Activated CD4-positive, alpha-beta T cell treated with anti-CD3 and anti-CD28 coated beads, Interleukin-2, amount 50 U/mL, for 24 hours (primary cell): ENCODE measurements at places on chromosomes 11 and 22.

DNA sequence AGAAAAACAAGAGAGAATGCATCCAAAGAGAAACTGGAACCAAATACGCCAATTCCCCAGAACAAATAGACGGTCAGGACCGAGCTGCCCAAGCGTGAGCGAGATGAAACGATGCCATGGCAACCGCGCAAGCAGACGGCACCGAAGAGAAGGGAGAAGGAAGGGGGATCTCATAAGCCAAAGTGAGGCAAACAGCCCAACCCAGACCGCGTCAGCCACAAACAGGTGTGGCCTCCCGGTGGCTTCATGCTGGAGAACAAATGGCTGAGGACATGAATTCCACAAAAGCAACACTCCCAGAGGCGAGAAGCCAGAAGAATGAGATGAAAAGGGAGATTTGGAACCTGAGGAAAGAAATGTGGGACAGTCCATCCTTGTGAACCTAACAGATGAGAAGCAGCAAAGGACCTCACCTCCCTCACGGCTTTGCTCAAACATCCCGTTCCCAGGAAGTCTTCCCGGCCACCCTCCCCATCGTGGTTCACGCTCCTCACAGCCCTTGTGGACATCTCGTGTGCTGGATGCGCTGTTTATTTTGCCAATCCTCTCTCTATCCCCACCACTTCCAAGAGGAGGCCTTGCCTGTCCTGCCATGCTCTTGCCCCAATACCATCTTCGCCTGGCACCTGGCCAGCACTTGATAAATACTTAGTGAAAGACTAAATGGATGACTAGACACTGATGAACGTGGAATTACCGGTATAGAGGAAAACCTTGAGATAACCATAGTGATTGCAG lies 89.1 kb upstream of the RTL6 start:
- DNase-seq = no peak

DNA sequence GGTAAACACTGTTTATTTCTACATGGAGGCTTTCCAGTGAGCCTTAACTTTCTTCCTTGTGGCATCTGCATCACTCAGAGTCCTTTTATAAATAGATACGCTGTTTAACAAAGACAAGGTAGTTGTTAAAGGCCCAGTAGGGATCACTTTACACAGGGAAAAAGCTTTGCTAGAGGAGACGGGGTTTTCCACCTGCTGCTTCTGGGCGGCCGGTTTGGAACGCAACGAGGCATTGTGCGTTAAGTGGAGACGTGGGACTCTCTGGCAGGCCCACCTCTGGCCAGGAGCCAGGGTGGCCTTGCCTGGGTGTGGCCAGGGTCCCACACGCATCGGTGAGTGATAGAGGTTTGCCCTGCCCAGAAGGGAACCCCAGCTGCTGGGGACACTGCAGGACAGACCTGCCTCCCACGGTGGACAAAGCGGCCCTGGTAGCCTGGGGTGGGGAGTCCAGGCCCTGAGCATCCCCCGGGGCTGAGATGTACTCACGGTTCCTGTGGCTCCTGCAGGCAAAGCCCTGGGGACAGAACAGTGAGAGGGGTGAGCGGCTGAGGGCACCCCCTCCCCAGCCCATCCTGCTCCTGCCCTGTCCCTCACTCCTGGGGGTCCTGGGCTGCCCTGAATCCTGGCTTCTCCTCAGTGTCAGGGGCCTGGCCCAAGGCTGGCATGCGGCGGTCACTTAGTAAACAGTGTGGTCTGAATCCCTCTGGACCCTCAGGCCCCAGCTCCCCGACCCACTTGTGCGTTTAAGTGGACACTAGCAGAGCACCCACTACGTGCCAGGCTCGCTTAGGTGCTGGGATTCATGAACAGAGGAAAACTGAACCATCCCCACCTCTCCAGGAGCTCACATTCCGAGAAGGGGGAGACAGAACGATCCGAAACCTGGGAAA lies 4.2 kb downstream of the IL17REL start:
- no peak for DNase-seq

GRCh38 chr11:43930868-43931716 lies 11.3 kb upstream of the C11orf96 start:
- DNase-seq = no peak

DNA sequence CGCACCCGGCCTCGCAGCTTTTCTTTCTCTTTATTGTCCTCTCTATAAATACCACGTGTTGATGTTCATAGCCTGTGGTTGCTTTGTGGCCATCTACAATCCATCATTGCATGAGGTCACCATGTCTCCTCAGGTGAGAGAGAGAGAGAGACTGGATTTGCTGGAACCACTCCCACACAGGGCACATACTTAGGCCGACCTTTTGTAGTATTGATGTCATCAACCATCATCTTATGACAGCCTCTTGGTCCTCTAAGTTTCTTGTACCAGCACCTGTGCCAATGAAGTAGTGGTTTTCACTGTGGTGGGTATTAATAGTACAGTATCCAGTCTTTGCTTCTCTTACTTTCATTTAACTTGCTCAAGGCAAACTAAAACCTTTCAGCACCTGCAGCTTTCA lies 22.8 kb upstream of the P2RY6 start:
- no peak for DNase-seq

GRCh38 chr11:3981084-3981633 lies 113.4 kb upstream of the RRM1 start:
- no peak for DNase-seq
